ENCODE measurements at places on chromosomes 4 and X.

GRCh38 chrX:150192816-150193215 lies 170.3 kb upstream of the MAMLD1 start:
- DNase-seq, result no peak

GRCh38 chr4:147076179-147076578 lies 130.5 kb upstream of the TTC29 start:
- DNase-seq, result no peak

- DNase-seq, result no peak
These were observed 287.7 kb downstream of the PCDH7 start for GRCh38 chr4:31007858-31008257.

DNA sequence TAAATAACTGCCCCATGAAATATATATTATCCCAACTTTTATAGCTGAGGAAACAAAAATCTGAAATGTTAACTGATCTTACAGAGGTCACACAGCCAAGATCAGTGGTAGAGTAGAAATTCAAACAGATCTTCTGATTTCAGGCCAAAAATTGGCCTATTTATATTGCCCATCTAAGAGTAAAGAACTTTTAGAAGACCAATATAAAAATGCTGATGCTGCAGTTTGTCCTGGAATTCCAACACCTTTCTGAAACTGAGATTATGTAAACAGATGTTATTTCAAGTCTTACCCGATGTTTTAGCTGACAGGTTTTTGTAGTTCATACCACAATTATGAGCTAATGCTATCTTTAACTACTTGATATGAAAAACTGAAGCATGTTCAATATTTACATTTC lies 51.1 kb downstream of the SPANXN3 start:
- no peak for DNase-seq

DNA sequence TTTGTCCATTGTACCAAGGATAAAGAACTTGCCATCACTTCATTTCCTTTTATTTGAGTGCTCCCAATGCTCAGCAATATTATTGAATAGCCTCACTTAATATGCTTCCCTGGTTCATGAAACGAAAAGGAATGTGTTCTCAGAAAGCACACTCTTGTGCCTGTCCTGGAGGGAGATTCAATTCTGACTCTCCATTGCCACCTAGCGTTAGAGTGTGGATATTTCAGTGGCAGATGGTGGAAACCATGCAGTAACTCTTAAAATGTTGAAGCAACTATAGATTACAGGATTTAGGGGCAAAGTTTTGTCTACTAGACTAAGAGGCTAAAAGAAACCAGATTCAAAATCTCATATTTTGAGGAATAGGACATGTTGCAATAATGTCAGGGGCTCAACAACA lies 36.0 kb downstream of the GAB3 start:
- peak; percentile 26 for DNase-seq

DNA sequence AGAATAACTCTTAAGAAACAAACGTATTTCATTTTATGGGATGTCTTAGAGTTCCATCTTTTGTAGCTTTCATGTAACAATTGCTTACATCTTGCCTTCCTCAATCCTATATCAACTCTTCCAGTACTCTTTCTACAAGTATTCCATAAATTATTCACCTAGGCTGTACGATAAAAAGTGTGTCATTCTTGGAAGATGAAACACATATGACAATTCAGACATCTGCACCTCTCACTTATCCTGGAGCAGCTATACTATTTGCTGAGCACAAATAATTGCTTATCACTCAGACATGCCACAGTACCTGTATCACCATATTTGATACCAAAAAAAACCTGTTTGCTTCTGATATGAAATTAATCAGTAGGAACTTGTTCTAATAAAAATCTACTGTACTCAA lies 1.0 kb downstream of the POF1B start:
- DNase-seq, result no peak

GRCh38 chrX:140141444-140142029 lies 176.2 kb upstream of the CXorf66 start:
- DNase-seq, result peak; percentile 3

DNA sequence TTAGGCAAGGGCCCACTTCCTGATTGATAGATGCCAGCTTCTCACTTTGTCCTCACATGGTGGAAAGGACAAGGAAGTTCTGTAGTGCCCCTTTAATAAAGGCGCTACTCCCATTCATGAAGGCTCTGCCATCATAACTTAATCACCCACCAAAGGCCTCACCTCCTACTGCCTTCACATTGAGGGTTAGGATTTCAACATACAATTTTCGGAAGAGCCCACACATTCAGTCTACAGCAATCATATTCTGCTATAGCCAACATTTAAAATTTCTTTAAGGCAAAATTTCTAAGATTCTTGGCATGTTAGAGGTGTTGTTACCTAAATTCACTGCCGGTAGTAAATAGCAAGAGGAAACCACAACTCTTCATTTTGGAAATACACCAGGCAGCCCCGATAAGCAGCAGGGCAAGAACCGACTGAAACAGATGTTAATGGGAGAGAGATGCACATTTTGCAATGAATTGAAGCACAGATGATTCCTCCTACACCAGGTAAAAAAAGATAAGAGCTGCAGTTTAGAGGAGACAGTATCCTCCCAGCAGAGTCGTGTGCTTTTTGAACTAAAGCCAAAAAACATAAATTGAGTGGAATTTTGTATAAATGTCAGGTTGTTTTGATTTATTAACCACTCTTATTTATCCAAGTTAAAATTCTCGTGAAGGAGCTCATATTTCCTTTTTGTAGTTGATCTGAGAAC lies 594.9 kb downstream of the KCTD8 start:
- no peak for DNase-seq

DNA sequence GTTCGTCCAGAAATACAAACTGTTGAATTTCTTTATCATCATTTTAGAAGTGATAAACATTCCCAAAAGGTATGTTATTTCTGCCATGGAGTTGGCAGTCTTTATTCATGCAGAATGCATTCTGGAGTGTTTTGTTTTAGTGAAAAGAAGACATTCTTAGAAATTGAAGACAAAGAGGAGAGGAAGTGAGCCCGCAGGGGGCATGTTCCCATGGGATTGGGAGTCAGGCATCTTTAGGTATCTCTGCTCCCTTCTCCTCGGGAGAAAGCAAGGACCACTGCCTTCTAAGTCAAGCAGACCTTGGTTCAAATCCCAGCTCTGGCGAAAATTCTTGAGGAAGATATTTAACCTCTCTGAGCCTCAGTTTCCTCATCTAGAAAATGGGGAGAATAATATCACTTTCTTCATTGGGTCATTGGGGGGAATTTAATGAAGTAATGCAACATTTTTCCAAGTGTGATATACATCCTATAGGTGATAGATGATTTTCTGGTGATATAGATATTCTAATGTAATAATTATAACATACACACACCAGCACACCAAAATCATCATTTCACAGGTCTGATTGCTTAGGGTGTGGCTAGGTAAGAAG lies 26.5 kb upstream of the CHRNA9 start:
- no peak for DNase-seq

DNA sequence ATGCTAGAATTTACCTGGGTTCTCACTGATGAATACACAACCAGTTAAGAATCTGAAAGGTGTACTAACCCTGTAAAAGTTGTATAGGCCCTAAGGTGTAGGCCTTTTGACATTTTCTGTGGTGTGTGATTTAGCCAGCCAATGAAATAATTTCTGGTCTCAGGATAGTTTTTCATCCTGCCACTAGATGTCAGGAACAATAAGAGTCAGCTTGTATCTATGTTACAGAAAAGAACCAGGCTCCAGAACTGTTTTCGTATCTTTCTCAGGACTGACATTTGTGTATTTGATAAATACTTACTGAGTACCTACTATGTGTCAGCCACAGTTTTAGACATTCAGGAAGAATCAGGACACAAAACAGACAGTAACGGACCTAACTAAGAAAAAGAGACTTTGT lies 673.6 kb upstream of the TENM3 start:
- DNase-seq, result peak; percentile 6

- DNase-seq, result no peak
These were observed 114.8 kb downstream of the CDS1 start for GRCh38 chr4:84697615-84698201.

- DNase-seq, result no peak
These were observed 110.0 kb downstream of the CBR4 start for GRCh38 chr4:168900080-168900479.

- DNase-seq, result no peak
These were observed 402.4 kb upstream of the NDST4 start for GRCh38 chr4:115515772-115516171.

DNA sequence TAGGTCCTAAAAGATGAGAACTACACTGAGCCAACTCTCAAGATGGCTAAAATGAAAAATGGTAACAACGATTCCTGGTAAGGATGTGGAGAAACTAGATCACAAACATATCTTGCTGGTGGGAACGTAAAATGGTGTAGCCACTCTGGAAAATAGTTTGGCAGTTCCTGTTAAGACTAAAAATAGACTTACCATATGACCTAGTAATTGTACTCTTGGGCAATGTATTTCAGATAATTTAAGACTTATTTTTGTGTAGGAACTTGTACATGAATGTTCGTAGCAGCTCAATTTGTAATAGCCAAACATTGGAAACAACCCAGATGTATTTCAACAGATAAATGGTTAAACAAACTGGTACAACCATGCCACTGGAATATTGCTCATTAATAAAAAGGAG lies 106.2 kb downstream of the HDAC8 start:
- DNase-seq, result no peak

DNA sequence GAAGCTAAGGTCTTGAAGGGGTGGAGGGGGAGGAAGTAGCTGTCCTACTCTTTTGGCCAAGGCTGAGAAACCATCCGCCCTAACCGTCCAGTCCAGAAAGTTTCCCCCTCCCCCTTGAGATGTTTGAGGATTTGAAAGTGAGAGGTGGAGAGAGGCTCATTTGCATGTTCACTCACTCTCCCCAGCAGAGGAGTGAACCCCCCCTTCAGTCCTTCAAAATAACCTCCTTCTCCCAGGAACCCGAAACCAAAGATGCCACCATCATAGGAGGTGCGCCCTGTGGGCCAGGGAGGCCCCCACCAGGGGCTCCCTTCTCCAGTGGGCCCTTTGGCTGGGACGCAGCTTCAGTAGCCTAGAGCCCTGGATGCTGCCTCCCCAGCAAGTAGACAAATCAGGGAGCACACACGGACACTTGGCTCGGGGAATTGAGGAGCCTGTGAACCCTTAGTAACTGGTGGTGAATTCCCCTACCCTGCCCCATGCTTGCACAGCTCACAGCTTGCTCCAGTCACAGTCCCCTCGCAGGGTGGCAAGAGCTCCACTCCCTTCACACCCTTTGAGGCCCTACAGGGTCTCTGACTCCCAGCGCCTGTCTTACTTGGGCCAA lies 25.6 kb downstream of the ELF4 start:
- no peak for DNase-seq

GRCh38 chr4:41611881-41612871 lies 74.2 kb downstream of the LIMCH1 start:
- DNase-seq, result no peak

DNA sequence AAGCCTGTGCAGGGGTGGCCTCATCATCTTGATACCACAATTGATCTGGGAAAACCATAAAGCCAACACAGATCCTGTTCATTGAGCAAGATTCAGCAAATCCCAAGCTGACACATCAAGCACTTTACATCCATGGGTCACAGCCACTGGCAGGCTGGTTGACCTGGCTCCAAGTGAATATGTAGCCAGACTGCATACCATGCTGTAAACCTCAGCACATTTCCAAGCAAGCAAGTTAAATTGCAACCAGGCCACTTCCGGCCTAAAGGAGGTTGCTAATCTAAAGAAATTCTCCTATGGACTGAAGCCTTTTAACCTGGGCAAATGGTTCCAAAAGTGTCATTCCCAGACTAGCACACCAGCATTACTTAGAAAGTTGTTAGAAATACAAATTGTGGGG lies 54.4 kb upstream of the USP26 start:
- peak; percentile 13 for DNase-seq

- no peak for DNase-seq
These were observed 112.5 kb upstream of the HAND2 start for GRCh38 chr4:173642509-173642908.

- DNase-seq, result no peak
These were observed 23.5 kb upstream of the PAPSS1 start for GRCh38 chr4:107743532-107743931.

DNA sequence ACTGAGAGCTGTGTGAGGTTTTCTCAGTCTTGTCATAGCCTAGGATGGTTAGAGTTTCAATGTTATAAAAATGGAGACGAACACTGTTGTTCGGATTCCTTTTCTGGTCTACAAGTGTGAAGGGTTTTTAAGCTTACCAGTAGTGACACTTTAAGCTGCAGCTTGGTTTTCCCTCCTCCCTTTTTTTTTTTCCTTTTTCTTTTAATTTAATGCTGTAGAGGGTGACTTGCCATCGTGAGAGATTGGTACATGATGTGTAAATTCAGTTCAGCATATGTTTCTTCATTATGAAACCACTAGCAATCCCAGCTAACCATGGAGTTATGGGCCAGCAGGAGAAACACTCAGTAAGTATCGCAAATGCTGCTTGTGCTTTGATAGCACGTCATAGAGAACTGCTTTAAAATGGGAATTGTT lies 165.0 kb downstream of the RAPGEF2 start:
- no peak for DNase-seq

- no peak for DNase-seq
These were observed 73.9 kb downstream of the NSG1 start for GRCh38 chr4:4460759-4461158.

GRCh38 chr4:15238720-15239119 lies 189.1 kb upstream of the C1QTNF7 start:
- peak; percentile 43 for DNase-seq

GRCh38 chr4:113209153-113209552 lies 159.7 kb downstream of the ANK2 start:
- DNase-seq, result no peak

DNA sequence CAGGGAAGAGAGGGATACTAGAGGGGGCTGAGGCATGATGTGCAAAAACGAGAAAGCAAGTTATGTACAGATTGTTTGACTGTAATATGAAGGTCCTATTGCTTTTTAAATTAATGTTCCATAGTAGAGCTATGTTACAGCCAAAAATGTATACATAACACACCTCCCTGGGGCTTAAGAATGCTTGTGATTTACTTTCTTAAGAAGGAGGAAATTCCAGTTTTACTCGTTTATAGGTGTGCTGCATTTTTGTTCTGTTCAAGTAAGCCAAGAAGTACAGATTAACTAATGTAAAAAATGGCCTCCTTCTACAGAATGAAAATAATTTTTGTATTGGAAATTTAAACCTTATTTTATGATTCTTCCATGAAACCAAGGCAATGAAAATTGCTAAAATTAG lies 614.4 kb upstream of the NR3C2 start:
- DNase-seq, result no peak

DNA sequence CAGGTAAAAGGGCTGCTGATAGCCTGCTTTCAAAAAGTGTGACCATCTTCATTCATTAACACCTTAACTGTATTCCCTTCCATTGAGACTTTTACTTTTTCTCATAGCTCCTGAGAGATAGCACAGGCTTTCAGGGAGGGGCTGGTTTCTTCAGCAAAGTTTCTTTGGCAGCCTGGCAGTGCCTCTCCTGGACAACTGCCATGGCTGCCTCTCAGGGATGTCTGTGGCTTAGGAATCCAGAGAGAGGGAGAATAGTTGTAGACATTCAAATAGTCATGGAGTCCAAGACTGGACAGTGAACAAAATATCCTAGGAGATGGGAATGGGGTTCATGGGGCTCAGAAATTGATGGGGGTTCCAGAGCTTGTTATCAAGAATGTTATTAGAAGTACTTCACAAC lies 81.1 kb downstream of the FAM47B start:
- DNase-seq, result no peak

- no peak for DNase-seq
These were observed 6.0 kb upstream of the TBC1D9 start for GRCh38 chr4:140762202-140762601.

GRCh38 chr4:78937837-78938236 lies 1.4 kb downstream of the PAQR3 start:
- no peak for DNase-seq
